ENCODE measurements at places on chromosomes 11 and 22. TPM values are rescaled to one million over a fixed set of nuclear protein-coding genes. Genes with fewer than 3 reads are reported as not detected.

- no peak for DNase-seq
Observed at GRCh38 chr11:117217141-117218084, 14.5 kb downstream of the PCSK7 start.

Gene FLRT1
- not detected for total RNA-seq

GRCh38 chr11:64932324-64932723, 3.4 kb downstream of the GPHA2 start:
- no peak for DNase-seq

Gene CARNS1
- not detected for total RNA-seq

DNA sequence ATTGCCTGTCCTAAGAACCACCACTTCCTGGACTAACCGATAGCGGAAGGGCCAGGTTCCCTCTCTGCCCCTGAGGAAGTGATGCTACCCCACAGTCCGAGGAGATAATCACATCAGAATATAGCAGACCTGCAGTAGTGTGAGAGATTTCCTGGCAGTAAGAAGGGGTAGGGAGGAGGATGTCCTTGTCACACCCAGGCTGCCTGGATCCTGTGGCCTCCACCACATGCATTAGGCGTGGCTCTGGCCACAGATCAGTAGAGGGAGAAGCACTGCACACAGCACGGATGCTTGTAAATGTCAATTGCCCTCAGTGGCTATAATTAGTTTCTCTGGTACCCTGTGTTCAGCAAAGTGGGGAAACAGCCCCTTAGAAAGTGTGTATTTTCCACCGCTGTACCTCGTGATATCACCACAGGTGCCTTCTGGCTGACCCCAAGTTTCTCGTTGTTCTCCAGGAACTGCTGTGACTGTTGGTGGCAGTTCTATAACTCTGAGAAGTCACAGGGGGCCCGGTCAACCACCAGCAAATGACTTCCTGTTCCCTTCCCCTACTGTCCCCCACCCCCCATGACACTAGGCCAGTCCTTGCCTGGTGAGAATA, 61.8 kb downstream of the UBASH3B start:
- no peak for DNase-seq

DNA sequence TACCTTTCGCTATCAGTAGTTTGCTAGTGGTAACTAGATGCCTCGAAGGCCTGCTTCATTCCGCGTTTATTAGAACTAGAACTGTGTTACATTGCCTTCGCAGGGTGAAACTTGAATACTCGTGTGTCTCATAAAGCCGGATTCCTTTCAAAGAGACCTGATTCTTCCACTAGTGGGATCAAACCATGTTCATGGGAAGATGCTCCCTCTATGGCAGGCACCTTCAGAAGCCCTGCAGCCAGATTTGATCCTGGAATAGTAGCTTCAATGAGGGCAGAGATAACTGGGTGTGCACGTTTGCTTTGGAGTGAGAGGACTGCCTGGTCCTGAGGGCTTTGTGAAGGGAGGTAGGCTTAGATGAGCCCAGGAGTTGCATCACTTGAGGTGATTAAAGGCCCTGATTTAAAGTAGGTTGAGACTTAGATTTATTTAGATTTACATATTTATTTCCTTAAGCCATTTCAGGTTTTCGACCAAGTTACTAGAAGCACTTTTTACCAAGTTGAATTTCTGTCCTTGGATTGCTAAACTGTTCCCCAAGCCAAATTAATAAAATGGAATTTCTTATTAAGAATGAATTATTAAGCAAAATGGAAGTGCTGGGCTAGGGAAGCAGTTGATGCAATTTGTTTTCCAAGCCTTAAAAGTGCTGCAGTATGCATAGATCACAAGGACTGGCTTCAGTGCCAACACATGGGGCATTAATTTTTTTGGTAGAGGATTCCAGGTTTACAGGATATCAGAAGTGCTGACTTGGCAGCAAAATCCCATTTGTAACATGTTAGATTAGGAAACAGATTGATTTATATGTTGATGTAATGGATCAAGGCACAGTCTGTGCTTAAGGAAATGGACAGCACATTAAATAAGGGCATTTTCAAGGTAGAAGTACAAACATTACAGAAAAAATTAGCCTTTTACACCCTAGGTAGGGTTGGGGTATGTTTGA, 32.9 kb downstream of the APLP2 start:
- DNase-seq: no peak

Gene ART1
- not detected for total RNA-seq

Gene CDC42BPG
- total RNA-seq: 11.1 TPM

GRCh38 chr22:41092847-41093411, 537 bp downstream of the EP300 start:
- no peak for DNase-seq

GRCh38 chr11:67663532-67664212, 10.8 kb downstream of the ALDH3B2 start:
- no peak for DNase-seq

DNA sequence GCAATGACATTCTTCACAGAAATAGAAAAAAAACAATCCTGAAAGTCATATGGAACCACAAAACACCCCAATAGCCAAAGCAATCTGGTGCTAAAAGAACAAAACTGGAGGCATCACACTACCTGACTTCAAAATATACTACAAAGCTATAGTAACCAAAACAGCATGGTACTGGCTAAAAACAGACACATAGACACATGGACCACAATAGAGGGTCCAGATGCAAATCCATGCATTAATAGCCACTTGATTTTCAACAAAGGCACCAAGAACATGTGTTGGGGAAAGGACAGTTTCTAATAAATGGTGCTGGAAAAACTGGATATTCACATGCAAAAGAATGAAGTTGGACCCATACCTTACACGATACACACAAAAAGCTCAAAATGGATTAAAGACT, 27.9 kb upstream of the SMIM38 start:
- no peak for DNase-seq

DNA sequence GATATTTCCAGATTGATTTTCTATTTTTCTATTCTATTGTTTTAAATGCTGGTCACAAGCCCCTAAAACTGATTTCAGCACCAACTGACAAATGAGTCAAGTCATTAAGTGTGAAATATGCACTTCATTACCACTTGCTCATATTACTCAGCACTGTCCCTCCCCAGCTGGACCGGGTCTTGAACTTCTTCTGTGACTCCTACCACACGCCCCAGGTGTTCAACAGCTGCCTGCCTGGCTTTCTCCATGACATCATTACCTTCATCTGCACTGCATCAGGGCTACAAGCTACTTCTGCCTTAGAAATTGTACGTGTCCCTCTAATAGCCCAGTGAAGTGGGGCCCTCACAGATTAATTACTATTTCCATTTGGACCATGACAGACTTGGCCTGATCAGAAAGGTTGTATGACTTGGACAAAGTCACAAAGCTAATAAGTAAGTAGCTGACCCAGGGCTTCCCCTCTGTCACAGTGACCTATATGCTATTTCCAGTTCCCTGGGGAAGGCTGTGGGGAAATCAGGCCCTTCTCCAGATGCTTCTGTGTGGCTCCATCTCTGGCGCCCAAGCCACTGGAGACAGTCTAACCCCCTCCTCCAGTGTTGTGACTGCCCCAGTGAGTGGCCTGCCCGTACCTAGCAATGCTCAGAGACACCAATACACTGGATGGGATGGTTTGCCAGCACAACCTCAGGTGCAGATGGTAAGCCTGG, 18.1 kb downstream of the TBC1D10A start:
- no peak for DNase-seq

Gene ACRV1
- total RNA-seq: not detected

- no peak for DNase-seq
Observed at GRCh38 chr11:10118865-10119264, 175.2 kb downstream of the SBF2 start.

GRCh38 chr11:62120001-62120400, 3.8 kb upstream of the INCENP start:
- no peak for DNase-seq

Gene CRYAB
- total RNA-seq: 0.85 TPM

Measured in foreskin keratinocyte (primary cell).